ENCODE measurements at places on chromosomes 13 and 19. TPM values are rescaled to one million over a fixed set of nuclear protein-coding genes. Genes with fewer than 3 reads are reported as not detected.

Gene PPP1R12C
- total RNA-seq: 25.2 TPM

Gene MBD3L3
- not detected for total RNA-seq

Gene OR7C1
- total RNA-seq: not detected

Gene COPE
- total RNA-seq: 182 TPM

Gene ZNF547
- total RNA-seq: 4.6 TPM

Gene CYP4F11
- not detected for total RNA-seq

DNA sequence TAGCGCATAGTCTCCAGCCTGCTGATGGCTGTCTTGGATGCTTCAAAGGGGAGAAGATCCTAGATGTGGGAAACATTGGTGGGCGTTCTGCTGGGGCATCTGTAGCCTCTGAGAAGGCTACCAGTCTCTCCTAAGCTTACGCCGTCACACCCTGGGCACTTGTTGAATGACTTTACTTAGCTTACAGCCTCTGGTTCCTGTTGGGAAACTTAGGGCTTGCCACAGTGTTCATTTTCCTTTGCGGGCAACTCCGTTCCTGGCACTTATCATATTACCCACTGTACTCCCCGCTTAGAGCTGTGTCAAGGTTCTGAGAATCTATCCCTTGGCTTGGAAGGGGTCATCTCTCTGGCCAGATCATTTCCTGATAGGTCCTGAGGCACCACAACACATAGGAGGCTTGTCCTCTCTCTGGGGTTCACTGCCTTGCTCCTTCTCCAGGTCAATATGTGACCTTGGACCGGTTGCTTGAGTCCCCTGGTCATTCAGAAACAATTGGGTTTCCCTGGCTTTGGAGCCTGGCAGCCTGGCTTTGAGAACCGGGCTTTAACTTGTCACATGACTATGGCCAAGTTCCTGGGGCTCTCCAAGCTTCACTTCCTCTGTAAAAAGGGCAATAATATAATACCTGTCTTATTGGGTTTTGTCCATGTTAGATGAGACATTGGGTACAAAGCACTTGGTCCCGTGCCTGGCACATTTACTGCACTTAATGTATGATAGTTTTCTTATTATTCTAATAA is 20.5 kb upstream of the ALOX5AP start:
- no peak overlapping the region for H3K4me3 ChIP-seq
- no peaks in the 10 kb centered on the region for H3K27me3 ChIP-seq
- no peak overlapping the region for H3K27ac ChIP-seq

GRCh38 chr19:27889156-27889555 is 1323.8 kb downstream of the UQCRFS1 start:
- H3K27me3 ChIP-seq: no peaks in the 10 kb centered on the region
- no peaks in the 10 kb centered on the region for H3K36me3 ChIP-seq
- no peaks in the 10 kb centered on the region for H3K4me1 ChIP-seq

DNA sequence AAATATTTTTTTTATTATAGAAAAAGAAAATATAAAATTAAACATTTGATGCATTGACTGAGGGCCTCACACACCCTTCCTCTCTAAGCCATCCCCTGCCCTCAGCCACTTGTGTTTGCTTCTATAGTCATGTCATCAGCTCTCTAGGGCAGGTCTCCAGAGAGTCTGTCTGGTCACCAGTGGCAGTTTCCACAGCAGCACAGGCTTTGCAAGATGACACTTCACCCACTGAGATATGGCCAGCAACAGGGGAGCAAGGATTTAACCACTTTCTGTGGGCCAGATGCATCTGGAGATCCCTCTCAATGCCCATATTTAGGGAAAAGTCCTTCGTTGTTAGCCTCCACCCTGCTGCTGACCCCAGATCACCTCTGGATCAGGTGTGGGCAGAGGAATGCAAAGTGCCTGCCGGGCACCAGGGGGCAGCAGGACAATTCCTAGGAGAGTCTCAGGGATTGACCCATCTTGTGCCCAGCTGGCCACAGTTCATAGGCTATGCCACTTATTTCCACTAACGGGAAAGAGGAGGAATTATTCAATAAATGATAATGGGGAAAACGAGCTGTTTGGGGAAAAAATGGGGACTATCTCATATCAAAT is 4.8 kb downstream of the ABCC4 start:
- peaks cover 2% of the 10 kb centered on the region for H3K36me3 ChIP-seq
- no peak overlapping the region for H3K27ac ChIP-seq
- no peaks in the 10 kb centered on the region for H3K27me3 ChIP-seq

DNA sequence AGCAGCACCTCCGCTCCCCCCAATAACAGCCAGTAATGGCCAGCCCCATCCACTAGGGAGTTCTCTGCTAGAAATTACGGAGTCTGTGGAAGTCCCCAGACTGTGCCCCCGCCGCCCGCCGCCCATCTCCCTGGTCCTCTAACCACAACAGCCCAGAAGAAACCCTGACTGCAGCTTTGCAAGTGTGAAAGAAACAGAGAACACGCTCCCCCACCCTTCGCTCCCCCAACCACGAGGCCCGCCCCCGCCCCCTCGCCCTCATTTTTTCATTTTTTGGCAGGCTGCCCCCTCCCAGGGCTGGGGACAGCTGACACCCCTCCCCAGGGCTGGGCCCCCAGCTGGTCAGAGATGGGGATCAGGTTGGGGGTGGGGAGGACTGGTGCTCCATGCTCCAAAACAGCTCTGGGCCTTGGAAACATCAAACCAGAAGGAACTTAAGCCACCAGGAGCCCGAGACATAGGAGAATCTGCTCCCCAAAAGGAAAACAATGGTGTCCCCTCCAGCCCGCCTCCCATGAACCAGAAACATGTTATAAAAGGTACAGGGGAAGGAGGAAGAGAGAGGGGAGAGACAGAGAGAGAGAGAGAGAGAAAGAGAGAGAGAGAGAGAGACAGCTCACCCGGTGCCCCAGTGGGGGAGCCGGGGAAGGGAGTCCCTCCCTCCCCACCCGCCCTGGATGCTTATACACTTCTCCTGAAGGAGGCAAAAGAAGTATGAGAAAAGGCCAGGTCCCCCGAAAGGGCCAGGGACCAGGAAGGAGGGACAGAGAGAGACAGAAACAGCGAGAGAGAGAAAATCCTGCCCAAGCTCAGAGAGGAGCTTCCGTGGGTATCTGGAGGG is 29.8 kb upstream of the ASF1B start:
- H3K4me3 ChIP-seq: no peak overlapping the region
- DNase-seq: no peak
- H3K4me1 ChIP-seq: no peaks in the 10 kb centered on the region

DNA sequence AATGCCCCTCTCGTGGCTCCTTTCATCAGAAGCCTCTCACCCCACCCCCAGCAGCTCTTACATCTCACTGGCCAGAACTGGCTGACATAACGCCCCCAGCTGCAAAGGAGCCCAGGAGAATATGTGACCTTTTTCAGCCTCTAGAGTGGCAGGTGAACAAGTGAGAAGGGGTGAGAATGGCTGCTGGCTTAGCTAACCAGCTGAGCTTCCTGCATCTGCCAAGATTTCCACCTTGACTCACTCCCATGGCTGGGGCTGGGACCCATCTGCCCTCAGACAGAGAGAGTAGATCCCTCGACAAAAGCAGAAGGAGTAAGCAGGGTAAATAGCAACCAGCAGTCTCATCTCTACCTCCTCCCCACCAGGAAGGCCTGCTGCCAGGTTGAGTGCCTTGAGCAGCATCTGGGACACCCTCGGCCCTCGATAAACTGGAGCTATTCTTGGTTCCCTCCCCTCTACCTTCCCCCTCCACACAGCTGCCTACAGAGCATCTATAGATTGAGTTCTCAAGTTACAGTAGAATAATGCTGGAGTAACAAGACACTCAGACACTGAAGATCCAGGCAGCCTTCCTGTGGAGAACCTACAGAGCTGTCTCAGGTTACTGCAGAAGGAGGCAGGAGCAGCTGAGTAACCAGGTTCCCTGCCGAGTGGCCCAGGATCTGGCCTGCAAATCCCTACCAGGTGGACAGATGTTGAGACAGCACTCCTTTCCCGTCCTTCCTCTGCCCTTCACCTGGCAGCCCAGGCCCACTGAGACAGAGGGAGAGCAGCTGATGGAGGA is 15.5 kb downstream of the KASH5 start:
- H3K36me3 ChIP-seq: no peaks in the 10 kb centered on the region
- peak; percentile 16 for DNase-seq
- H3K27me3 ChIP-seq: peaks cover 10% of the 10 kb centered on the region
- no peak overlapping the region for H3K27ac ChIP-seq

- H3K27ac ChIP-seq: no peak overlapping the region
- DNase-seq: peak; percentile 73
- H3K4me1 ChIP-seq: no peaks in the 10 kb centered on the region
- no peaks in the 10 kb centered on the region for H3K36me3 ChIP-seq
- H3K27me3 ChIP-seq: no peaks in the 10 kb centered on the region
- no peak overlapping the region for H3K4me3 ChIP-seq
Measured at GRCh38 chr13:38398711-38399493, 49.3 kb downstream of the UFM1 start.

DNA sequence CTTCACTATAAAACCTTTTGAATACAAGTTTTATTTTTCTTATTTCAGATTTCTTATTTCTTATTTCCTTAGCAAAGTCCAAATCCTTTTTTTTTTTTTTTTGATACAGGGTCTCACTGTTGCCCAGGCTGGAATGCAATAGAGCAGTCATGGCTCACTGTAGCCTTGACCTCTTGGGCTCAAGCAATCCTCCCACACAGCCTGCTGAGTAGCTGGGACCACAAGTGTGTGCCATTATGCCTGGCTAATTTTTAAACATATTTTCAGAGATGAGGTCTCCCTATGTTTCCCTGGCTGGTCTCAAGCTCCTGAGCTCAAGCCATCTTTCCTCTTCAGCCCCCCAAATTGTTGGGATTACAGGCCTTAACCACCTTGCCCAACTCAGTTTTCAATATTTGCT is 334.3 kb downstream of the DLEU7 start:
- H3K4me3 ChIP-seq: no peak overlapping the region
- H3K27ac ChIP-seq: no peak overlapping the region
- H3K36me3 ChIP-seq: no peaks in the 10 kb centered on the region

- H3K27ac ChIP-seq: no peak overlapping the region
- DNase-seq: peak; percentile 53
- H3K27me3 ChIP-seq: no peaks in the 10 kb centered on the region
- H3K4me1 ChIP-seq: peaks cover 7% of the 10 kb centered on the region
Measured at GRCh38 chr19:5048727-5049553, 80.0 kb downstream of the KDM4B start.

- no peaks in the 10 kb centered on the region for H3K27me3 ChIP-seq
- no peaks in the 10 kb centered on the region for H3K4me1 ChIP-seq
- H3K36me3 ChIP-seq: no peaks in the 10 kb centered on the region
- no peak for DNase-seq
Measured at GRCh38 chr13:100510208-100510957, 78.2 kb downstream of the GGACT start.

DNA sequence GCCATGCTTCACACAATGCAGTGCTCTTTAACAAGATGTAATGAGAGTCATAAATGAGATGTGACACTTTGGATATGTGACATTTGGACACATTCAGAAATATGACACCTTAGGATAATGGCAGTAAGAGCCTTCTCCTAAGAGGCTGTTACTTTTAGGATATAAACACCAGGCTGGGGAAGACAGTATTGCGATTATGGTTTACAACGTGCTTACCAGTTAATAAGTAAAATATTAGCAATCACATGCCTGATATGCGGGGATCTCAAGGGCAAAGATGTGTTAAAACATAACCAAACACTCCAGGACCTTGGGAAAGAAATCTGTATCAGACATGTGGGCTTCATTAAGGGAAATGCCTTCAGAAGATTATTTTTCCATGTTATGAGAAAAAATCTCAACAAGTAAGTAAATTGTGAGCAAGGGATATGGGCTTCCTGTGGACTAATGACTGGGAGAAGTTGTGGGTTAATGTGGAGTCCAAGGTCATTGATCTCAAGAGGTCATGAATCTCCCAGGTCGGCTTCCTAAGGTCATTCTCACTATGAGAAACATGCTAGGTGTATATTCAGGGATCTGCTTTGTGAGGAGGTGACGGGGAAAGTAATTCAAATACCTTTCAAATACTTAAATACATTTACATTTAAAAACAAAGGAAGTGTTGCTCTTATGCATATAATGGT is 105.3 kb downstream of the STARD13 start:
- peaks cover 11% of the 10 kb centered on the region for H3K4me1 ChIP-seq
- no peak overlapping the region for H3K4me3 ChIP-seq
- DNase-seq: no peak
- H3K27ac ChIP-seq: no peak overlapping the region

GRCh38 chr19:32858559-32858958 is 11.0 kb downstream of the SLC7A9 start:
- H3K27ac ChIP-seq: no peak overlapping the region
- no peak for DNase-seq
- H3K4me3 ChIP-seq: no peak overlapping the region
- H3K36me3 ChIP-seq: no peaks in the 10 kb centered on the region
- H3K27me3 ChIP-seq: no peaks in the 10 kb centered on the region
- H3K4me1 ChIP-seq: no peaks in the 10 kb centered on the region

- no peak overlapping the region for H3K27ac ChIP-seq
- H3K27me3 ChIP-seq: no peaks in the 10 kb centered on the region
- no peak for DNase-seq
- H3K4me3 ChIP-seq: no peak overlapping the region
Measured at GRCh38 chr13:51035469-51035868, 75.6 kb downstream of the C13orf42 start.

DNA sequence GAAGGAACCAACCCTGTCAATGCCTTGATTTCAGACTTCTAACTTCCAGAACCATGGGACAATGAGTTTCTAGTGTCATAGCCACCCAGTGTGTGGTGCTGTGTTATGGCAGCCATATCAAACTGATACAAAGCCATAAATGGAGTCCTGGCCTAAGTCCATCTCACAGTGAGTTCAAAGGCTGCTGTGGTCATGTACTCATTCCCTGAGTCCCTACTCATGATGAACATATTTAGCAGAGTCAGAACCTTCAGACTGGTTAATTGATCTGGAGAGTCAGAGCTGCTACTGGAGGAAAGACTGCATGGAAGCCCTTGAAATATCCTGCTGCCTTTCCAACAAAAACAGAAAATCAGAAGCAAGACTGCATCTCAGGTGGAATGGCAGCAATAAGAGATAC is 39.2 kb upstream of the CSNK1A1L start:
- H3K27me3 ChIP-seq: no peaks in the 10 kb centered on the region
- peaks cover 4% of the 10 kb centered on the region for H3K4me1 ChIP-seq
- H3K36me3 ChIP-seq: no peaks in the 10 kb centered on the region
- H3K27ac ChIP-seq: no peak overlapping the region

DNA sequence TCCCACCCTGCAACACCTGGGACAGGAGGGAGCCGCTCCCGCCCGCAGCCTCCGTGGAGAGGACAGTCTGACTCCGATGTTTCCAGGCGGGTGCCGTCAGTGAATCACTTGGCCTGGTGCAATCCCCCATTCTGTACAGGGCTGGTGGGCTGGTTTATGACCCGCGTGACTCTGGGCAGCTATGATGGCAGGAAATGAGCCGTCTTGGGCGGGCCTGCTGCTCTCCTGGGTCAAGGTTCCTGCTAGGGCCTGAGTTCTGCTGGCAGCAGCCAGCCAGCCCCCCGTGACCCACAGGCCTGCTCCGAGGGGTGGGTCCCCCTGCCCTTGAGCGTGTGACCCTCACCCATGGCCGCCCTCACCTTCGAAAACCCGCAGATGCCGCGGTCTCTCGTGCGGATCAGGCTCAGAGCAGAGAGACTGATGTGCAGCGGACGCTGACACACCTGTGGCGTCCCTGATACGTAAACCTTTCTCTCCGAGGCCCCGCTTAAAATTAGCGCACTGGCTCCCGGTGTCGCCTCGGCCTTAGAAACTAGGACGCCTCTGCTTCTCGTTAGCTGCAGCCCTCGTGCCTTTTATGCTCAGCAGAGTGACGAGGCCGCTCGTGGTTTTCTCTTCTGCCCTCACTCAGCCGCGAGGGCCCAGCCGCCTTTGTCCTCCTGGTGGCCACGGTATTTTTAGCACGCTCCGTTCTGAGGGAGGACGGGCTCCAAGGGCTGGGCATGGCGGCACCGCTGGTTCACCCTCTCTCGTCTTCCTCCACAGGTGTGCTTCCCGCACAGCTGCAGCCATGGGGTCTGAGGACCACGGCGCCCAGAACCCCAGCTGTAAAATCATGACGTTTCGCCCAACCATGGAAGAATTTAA is 63.4 kb downstream of the KDM4B start:
- no peak overlapping the region for H3K27ac ChIP-seq
- no peak overlapping the region for H3K4me3 ChIP-seq
- DNase-seq: no peak
- no peaks in the 10 kb centered on the region for H3K27me3 ChIP-seq
- H3K4me1 ChIP-seq: peaks cover 6% of the 10 kb centered on the region
